ENCODE measurements at places on chromosomes 6 and 20.

- DNase-seq, result no peak
Observed at GRCh38 chr6:170452767-170453545, 100.2 kb downstream of the PSMB1 start.

DNA sequence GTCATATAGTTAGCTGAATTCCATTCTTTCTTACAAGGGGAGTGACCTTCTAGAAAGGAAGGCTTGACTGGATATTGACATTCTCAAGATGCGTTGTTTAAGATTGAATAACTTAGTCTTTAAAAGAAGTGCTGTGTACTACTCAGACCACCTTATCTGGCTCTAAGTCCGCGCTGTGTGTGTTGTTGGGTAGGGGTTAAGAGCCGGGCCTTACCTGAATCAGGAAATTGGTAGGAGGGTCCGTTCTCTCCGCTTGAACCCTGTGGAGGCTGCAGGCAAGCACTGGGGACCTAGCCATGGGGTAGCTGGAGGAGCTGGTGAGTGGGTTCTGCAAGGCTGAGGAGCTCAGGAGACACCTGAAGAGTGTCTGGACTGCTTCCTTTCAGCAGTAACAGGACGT is 9.0 kb upstream of the SCML4 start:
- DNase-seq, result no peak

DNA sequence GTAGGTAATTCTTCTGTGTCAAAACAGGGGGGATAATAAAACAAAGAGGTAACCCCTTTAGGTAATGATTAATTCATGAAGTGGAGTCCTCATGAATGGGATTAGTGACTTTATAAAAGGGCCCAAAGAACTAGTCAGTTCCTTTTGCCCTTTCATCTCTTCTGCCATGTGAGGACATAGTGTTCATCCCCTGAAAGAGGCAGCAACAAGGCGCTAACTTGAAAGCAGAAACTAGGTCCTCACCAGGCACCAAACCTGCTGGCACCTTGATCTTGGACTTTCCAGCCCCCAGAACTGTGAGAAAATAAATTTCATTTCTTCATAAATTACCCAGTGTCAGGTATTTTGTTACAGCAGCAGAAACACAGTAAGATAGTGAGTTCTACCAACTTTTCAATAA is 16.4 kb upstream of the BRPF3 start:
- no peak for DNase-seq

GRCh38 chr20:20095114-20095872 is 43.0 kb downstream of the CFAP61 start:
- no peak for DNase-seq

DNA sequence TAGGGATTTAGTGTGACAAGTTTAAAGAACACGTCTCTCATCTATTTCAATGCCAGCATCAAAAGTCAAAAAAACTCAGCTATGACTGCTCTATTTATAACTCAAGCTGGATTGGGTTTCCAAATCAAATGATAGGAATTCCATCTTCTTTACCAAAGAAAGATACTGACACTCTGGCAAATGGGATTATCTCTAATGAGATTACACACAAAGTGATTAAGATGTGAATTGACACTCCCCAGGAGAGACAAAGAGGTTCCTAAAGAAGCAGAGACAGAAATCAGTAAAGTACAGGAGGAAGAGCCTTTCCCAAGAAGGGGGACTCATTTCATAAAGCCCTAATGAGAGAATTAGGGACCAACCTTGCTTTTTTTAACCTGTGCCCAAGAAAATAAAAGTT is 92.1 kb downstream of the ID4 start:
- DNase-seq, result no peak

DNA sequence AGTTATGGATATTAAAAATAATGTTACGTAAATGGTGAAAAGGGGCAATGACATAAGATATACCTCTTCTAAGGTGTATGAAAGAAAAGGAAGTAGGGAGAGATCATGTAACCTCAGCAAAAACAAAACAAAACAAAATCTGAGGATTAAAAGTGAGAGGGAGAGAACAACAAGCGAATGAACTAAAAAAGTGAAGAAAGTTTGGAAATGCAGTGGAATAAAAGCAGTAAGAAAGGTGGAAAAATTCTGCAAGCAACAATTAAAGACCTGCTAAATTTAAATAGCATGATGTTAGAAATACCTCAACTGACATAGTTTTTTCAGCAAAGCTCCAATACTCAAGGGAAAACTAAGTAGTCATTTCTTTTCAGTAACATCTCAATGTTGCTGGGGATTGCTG is 48.0 kb downstream of the PHIP start:
- no peak for DNase-seq

DNA sequence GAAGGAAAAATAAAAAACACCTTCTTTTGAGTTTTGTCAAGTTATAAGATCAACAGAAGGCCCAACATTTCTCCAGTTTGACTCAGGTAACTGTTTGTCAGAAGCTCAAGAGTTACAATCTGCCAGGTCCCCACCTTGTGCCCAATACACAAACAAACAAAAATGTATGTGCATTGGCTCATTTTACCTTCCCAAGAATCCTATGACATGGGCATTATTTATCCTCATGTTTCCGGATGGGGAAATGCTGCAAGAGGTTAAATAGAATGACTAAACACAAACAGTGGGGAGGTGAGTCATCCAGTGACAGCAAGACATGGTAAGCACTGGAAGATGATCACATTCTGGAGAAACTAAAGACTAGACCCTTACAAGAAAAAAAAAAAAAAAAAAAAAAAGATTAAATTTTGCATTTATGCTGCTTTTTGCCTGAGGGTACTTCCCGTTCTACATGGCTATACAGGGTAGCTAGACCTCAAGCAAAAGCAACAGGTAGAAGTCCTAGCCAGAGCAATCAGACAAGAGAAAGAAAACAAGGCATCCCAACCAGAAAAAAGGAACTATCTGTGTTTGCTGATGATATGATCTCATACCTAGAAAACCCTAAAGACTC is 23.6 kb upstream of the ANKRD60 start:
- no peak for DNase-seq

DNA sequence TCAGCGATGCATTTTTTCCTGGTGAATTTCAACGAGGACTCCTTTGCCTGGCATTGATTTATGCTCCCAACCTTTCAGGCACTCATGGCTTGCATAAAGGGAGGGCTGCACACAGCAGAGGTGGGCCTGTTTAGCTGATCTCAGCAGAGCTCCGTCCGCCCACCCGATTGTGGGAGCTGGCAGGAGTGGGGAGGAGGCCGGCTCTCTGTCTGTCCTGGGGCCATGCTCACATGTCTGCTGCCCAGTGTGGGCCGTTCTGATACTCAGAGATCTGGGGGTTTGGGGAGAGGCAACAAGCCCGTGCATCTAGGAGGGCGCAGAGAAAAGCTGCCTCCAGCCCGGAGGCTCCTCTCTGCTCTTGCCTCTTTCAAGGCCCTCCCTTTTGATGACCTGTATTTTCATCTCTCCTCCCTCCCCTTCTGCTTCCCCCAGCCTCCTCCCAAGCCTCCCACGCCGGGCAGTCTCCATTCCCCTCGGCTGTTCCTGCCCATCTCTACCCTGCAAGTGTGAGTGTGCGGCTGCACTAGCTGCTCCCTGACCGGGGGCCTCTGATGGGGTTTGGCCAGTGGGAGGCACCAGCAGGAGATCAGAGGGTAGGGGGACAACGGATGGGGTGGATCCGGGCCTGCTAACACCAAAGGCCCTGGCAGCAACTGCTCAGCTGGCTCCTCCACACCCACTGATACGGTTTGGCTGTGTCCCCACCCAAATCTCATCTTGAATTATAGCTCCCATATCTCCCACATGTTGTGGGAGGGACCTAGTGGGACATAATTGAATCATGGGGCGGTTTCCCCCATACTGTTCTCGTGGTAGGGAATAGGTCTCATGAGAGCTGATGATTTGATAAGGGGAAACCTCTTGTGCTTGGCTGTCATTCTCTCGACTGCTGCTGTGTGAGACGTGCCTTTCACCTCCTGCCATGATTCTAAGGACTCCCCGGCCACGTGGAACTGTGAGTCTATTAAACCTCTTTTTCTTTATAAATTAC is 39.6 kb upstream of the MLN start:
- DNase-seq, result no peak

- DNase-seq, result no peak
Observed at GRCh38 chr20:2528671-2529271, 7.6 kb upstream of the TMC2 start.

GRCh38 chr20:49278818-49279676 is 1.2 kb upstream of the ZNFX1 start:
- no peak for DNase-seq

DNA sequence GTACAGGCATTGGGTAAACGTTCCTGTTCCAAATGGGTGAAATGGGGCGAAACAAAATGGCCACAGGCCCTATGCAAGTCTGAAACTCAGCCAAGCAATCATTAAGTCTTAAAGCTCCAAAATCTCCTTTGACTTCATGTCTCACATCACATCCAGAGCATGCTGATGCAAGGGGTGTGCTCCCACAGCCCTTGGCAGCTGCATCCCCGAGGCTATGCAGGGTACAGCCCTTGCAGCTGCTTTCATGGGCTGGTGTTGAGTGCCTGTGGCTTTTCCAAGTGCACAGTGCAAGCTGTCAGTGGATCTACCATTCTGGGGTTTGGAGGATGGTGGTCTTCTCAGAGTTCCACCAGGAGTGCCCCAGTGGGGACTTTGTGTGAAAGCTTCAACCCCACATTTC is 270.0 kb upstream of the CDYL start:
- DNase-seq, result no peak

DNA sequence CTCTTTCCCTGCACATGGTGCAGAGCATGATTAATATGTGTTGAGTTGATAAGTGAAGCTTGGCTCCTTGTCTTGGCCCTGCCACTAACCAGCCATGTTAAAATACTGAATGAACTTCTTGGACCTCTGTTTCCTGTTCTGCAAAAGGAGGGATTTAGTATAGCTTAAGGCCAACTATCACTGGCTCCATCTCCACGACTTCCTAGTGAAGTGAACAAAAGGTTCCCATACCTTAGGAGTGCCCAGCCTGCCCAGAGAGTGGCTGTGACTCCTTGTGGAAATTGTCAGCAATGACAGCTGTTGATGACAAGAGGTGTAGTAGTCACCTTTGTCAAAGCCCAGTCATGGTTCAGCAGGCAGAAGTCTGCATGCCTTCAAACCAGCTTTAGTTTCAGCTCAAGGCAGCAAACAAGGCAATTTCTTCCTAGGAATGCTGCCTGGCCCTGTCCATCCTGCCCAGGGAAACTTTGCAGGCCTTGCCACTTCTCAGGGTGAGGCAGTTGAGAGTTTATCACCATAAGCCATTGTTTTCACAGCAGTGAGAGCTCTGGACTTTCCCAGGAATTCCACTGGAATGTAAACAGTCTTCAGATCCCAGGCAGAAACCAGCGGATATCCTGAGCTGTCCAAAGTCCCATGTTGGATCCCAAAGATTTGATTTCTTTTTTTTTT is 169.7 kb upstream of the TNFAIP3 start:
- no peak for DNase-seq

GRCh38 chr6:21524201-21524600 is 69.3 kb upstream of the SOX4 start:
- no peak for DNase-seq

GRCh38 chr6:55033016-55033546 is 141.2 kb upstream of the HCRTR2 start:
- no peak for DNase-seq

GRCh38 chr20:56360133-56360907 is 1.5 kb downstream of the FAM210B start:
- no peak for DNase-seq

- DNase-seq, result peak; percentile 31
Observed at GRCh38 chr6:26250698-26251044, 114.3 kb upstream of the BTN3A2 start.

DNA sequence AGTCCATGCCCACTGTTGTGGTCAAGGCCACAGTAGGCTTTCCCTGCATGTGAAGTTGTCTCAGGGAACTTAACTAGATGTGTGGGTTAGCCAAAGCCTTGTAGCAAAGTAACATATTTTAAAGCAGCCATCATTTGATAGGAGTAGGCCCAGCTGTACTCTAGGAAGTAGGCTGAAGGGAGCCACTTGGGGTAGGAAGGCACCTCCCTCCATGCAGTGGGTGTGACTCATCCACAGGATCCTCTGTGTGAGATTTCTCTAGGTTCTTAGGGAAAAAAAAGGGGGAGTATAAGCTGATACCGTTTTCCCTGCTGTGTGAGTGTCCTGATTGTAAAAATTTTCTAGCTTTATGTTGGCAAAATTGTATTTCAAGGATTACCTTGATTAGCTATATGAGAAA is 44.7 kb downstream of the VAPB start:
- DNase-seq, result no peak

DNA sequence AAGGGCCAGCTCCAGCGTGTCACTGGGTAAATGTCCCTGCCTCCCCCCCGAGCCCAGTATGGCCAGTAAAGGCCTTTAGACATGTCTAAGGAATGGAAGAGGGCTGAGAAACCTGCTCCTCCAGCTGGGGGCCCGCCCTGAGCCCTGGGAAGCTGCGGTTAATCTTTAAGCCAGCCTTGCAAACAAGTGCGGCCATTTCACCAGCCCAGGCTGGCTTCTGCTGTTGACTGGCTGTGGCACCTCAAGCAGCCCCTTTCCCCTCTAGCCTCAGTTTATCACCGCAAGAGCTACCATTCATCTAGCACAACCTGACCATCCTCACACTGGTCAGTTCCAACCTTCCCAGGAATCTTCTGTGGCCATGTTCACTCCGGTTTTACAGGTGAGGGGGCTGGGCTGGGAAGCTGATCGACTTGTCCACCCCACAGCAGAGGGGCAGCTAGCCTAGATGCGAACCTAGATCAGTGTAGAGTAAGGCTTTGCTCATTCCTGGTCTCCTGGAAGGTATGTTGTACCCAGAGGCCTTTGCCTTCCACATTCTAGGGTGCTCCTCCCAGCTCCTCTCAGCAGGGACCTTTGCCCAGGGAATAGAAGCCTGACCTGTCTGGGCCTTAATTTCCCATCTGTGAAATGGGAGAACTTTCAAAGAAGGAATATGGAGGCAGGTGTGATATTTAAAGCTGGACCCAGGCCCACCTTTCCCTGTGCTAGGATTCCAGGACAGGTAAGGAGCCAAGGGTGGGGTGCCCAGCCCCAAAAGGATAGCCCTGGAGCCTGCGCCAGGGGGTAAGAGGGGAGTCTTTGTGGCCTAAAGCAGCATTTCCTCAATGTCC is 1.2 kb upstream of the SRC start:
- no peak for DNase-seq

DNA sequence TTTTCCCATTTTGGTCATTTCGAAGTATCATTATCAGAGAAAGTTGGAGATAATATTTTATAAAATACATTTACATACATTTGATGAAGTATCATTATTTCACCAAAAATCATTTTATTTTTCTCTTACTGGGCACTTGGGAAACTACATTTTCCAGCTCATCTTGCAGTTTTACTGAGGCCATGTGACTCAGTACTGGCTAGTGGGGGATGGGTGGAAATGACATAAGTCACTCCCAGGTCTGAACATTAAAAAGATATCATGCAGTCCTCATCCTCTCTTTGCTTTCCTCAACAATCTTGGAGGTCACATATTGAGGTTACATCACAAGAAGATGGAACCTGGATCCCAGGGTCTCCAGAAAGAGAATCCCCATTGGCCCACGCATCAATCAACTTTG is 84.1 kb downstream of the CD24 start:
- no peak for DNase-seq

- DNase-seq, result no peak
Observed at GRCh38 chr20:45581702-45582101, 2.6 kb upstream of the WFDC8 start.

- no peak for DNase-seq
Observed at GRCh38 chr6:391559-392440, at the start of gene IRF4. TSS of gene IRF4 (plus strand) at chr6:391752. CDS start at chr6:393153, 1,401 bp downstream.

All from T follicular helper cell (primary cell).